ENCODE measurements at places on chromosomes 11 and 22.

DNA sequence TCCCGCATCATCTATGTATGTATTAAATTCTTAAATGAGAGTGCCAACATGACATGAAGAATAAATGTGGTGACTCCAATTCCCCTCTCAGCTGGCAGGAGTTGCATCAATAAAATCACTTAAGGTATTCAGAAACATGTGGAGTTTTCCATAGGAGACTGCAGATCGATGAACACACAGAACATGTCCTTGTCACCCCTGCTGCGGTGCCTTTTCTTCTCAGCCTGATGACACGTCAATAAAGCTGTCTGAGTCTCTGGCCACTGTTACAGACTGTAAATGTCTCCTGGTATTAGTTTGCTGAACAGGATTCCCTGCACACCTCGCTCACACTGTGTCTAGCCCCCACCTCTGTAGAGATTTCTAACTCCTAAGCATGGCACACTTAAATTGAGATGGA, 460.5 kb downstream of the LRRC4C start:
- no peak for DNase-seq

GRCh38 chr11:63243533-63243932, at the start of gene SLC22A25:
Gene SLC22A25 (minus strand): TSS chr11:63243599. CDS start chr11:63229652, 13,947 bp downstream.
- peak; percentile 1 for DNase-seq

DNA sequence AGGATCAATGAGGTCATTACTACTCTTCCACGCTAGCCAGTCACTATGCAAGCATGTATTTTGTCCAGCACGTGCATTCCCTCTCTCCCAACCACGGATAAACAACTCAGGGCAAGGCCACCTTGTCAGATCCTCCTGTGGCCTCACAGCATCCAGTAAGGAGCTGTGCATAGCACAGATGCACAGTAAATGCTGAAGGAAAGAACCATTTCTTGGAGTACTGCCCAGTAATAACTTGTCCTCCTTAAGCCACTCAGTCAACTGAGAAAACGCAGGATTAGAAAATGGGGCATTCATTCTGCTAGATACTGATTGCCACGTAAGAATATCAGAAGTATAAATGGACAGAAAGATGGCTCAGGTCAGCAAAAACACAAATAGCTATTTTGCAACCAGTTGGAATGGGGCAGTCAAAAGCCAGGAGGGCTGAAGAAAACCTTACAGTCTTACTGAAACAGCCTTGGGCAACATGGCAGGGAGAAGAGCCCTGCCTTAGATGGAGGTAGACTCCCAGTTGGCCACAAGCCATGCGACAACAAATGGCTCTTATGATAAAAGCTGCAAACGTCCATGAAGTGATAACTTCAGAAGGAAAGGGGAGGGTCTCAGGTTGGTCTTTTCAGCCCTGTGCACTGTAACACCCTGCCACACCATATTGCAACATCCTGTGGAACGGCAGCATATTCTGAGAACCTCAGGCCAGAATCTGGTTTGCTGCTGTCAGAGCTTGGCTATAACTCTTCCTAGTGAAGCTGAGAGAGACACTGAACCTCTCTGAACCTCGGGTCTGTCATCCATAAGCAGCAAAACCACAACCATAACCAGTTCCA, 23.0 kb downstream of the PC start:
- peak; percentile 80 for DNase-seq

DNA sequence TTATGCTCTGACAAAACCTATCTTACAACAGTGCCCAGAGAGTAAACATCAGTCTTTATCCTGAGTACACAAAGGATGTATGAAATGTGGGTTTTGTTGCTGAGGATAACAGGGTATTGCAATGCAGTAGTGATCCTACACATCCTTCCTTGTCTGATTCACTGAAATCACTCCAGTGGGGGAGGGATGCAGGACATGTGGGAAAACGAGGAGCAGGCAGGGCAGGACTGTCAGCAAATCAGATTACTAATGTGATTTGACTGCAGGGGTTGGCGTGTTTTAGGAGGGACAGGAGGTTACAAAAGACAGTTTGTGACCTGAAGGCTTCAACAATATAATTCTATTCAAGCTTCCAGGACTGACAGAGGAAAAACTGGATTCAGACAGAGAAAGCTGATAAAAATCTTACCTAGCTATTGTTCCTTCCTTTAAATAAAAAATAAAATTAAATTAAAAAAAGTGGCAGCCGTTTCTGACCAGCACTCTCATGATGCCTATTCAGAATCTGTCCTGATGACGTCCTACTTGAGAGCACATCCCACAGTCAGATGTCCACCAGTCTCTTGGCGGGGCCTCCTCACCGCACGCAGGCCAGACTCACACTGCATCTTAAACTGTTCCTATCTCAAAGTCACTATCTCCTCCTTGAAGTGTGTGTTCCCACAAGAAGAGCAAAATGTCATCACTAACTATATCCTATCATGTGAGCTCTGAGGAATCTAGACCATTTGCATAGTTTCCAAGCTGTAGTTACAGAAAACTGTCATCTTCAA, 50.6 kb upstream of the MN1 start:
- peak; percentile 45 for DNase-seq

GRCh38 chr11:126601136-126601535, 245.7 kb downstream of the ST3GAL4 start:
- DNase-seq, result no peak

DNA sequence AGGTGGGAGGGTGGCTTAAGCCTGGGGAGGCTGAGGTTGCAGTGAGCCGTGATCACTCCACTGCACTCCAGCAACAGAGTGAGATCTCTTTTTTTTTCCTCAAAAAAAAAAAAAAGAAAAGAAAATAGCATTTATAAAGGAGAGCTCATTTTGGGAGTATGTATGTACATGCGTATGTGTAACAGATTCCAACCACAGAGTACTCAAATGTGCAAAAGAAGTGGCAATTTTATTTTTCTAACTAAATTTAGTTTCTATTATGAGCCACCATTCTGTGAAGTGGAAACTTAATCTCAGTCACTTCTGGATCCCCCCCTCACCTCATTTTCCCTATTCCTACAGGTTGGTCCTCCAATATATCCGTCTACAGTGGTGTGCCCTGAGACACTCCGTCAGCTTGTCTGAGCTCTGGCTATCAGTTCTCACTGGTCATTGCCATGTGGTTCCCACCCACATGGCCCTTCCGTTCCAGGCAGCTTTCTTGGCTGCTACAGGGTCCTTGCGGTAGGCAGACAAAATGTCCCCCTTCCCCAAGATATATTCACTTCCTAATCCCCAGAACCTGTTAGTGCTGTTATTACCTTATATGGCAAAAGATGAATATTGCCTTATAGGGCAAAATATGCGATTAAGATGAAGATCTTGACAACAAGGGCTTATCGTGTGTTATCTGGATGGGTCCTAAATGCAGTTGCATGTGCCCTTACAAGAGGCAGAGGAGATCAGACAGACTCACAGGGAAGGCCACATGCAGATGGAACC, 35.8 kb upstream of the TSKU start:
- DNase-seq, result no peak

GRCh38 chr11:130480186-130480585, 31.7 kb downstream of the ADAMTS15 start:
- no peak for DNase-seq

GRCh38 chr22:33597274-33597985, 322.8 kb downstream of the LARGE1 start:
- no peak for DNase-seq

DNA sequence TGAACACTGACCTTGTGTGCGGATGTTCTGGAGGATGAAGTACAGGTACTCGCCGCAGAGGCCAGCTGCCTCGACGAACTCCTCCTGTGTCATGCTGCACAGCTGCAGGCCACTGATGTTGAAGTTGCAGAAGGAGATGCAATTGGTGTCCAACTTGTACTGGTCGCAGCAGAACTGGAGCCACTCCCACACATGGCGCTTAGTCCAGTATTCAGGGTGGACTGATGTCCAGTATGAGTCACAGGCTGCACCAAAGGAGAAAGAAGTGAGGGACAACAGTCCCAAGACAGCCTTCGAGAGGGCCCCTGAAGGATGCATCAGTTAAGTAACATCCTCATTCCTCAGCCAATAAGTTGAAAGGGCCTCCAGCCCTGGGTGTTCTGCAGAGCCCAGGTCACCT, 20.1 kb downstream of the ELF5 start:
- DNase-seq, result no peak

DNA sequence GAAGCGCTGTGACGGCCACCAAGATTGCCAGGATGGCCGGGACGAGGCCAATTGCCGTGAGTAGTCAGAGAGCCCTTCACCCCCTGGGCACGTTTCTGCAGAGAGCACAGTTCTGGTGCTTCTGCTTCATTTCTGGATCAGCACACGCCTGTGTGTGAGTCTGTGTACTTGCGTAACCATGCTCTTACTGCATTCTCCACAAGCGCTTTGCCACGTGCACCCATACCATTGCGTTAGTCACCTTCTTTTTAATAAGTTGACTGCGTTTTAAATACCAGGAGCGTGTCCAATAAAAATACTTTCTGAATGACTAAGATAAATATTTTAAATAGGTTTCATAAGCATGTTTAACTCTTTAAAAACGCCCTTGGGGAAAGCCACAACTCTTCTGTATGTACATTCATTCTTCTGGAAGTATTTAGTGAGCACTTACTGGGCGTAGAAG, 143.0 kb upstream of the SORL1-AS1 start:
- peak; percentile 98 for DNase-seq

DNA sequence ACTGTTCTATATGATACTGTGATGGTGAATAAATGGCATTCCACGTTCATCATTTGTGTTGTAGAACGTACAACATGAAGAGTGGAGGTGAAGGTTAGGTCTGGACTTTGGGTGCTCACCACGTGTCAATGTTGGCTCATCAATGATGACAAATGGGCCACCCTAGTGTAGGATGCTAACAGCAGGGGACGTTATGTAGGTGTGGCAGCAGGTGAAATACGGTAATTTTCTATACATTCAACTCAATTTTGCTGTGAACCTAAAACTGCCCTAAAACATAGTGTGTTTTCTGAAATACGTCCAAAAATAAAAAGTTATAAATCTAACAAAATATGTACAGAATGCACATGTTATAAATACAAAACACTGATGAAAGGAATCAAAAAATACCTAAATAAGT, 6.2 kb downstream of the KRTAP5-6 start:
- DNase-seq, result no peak

DNA sequence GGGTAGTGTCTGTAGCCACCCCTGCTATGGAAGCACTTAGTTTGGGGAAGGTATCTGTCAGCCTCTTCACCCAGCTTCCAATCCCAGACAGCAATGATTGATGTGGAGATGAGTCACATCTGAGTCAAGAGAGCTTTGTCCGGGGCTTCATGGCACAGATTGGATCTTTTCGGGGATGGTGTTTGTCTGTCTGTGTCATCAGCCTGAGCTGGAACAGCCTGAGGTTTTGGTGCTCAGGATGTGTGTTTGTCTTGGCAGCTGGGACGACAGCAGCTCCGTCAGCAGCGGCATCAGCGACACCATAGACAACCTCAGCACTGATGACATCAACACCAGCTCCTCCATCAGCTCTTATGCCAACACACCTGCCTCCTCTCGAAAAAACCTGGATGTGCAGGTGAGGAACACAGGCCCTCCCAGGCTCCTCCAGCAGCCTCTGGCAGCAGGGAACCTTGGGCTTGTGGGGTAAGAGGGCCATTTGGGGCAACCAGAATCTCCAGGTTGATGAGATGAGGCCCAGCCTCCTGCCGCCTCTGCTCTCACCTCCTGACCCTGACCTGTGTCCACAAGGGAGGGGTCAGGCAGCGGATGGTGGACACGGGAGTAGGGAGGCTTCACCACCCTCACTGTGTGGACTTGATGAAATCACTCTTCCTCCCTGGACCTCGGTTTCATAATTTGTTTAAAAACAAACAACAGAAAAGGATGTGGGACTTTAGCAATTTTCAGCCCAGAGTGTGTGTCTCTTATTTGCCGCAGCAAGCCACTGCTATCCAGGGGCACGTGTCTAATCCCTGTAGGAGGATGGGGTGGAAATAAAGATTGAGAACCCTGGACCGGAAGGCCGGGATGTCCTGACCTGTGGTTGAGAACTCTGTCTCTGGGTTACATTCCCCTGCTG, 124.3 kb downstream of the DBX1 start:
- DNase-seq, result peak; percentile 91
